ENCODE measurements at places on chromosomes 4 and X.
A peak's percentile ranks its signal among the peaks of the same experiment; 100 is the strongest.

- H3K36me3 ChIP-seq = no peaks in the 10 kb centered on the region
- H3K4me1 ChIP-seq = no peaks in the 10 kb centered on the region
- no peak for DNase-seq
- no peaks in the 10 kb centered on the region for H3K27me3 ChIP-seq
- no peak within 1 kb of the TSS for H3K4me3 ChIP-seq
- no peak within 1 kb of the TSS for H3K27ac ChIP-seq
These were observed at the start of gene SHROOM2 for GRCh38 chrX:9785944-9786797. Gene SHROOM2, plus strand, starts transcription at chrX:9786429. Its CDS starts 117 bp downstream, at chrX:9786546.

DNA sequence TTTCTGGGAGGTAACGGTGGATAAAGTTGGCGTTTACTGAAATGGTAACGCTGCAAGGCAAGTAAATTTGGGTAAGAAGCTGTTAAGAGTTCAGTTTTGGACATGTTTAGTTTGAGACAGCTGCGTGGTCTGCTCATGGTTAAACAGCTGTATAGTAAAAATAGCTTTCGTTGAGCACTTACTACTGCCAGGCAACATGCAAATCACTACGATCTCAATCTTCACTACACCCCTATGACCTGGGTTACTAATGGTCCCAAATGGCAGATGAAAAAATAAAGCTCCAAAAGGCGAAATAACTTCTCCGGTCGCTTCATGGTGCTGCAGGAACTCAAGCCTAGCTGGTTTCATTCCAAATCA is 22.2 kb downstream of the FABP2 start:
- H3K27me3 ChIP-seq = no peaks in the 10 kb centered on the region
- H3K4me3 ChIP-seq = peak overlapping the region; percentile 57
- no peak for DNase-seq
- H3K36me3 ChIP-seq = peaks cover 10% of the 10 kb centered on the region
- H3K4me1 ChIP-seq = peaks cover 32% of the 10 kb centered on the region

GRCh38 chrX:119015407-119016237 is 41.2 kb downstream of the LONRF3 start:
- H3K27me3 ChIP-seq = no peaks in the 10 kb centered on the region
- H3K36me3 ChIP-seq = no peaks in the 10 kb centered on the region
- DNase-seq = no peak
- H3K4me1 ChIP-seq = no peaks in the 10 kb centered on the region

- DNase-seq = no peak
- H3K4me1 ChIP-seq = no peaks in the 10 kb centered on the region
- no peak overlapping the region for H3K4me3 ChIP-seq
- H3K27me3 ChIP-seq = peaks cover 15% of the 10 kb centered on the region
- H3K36me3 ChIP-seq = no peaks in the 10 kb centered on the region
These were observed 6.2 kb upstream of the ARHGAP10 start for GRCh38 chr4:147725673-147726072.

- no peak for DNase-seq
- H3K27ac ChIP-seq = no peak overlapping the region
- no peaks in the 10 kb centered on the region for H3K36me3 ChIP-seq
- no peak overlapping the region for H3K4me3 ChIP-seq
These were observed 19.5 kb downstream of the CNGA2 start for GRCh38 chrX:151754047-151754429.

- no peak overlapping the region for H3K27ac ChIP-seq
- no peak overlapping the region for H3K4me3 ChIP-seq
- no peak for DNase-seq
- no peaks in the 10 kb centered on the region for H3K27me3 ChIP-seq
- no peaks in the 10 kb centered on the region for H3K36me3 ChIP-seq
- H3K4me1 ChIP-seq = no peaks in the 10 kb centered on the region
These were observed 105.0 kb downstream of the AREG start for GRCh38 chr4:74549936-74550335.

DNA sequence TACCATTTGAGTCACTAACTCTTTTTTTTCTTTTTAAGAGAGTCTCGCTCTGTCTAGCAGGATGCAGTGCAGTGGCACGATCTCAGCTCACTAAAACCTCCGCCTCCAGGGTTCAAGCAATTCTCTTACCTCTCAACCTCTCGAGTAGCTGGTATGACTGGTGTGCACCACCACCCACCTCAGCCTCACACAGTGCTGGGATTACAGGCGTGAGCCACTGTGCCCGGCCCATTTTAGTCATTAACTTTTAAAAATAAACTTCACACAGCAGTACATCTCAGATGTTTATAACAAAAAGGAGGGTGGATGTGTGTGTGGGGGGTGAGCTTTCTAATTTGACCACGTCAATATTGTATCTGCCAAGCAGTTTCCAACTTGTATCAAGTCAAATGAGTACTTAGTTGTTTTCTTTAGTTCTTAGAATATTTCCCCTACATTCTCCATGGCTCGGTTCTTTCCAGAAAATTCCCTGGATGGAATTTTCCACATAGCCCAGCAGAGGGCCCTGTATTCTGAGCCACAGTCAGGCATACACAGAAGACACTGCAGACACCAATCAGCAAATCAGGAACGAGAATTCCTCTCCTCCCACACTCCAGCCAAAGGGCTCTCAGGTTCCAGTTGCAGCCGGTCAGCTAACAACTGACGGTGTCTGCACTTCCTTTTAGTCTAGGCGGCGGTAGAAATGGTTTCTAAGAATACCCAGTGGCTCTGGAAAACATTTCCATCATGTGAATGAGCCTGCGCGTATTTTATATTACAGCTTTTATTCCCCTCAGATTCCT is 20.1 kb upstream of the ARAF start:
- H3K4me3 ChIP-seq = no peak overlapping the region
- no peaks in the 10 kb centered on the region for H3K27me3 ChIP-seq
- no peak overlapping the region for H3K27ac ChIP-seq
- no peaks in the 10 kb centered on the region for H3K4me1 ChIP-seq
- no peaks in the 10 kb centered on the region for H3K36me3 ChIP-seq

All from DND-41 (cell line).